Neural crest cell (in vitro differentiated cells): ENCODE measurements at places on chromosomes 12 and 14.

DNA sequence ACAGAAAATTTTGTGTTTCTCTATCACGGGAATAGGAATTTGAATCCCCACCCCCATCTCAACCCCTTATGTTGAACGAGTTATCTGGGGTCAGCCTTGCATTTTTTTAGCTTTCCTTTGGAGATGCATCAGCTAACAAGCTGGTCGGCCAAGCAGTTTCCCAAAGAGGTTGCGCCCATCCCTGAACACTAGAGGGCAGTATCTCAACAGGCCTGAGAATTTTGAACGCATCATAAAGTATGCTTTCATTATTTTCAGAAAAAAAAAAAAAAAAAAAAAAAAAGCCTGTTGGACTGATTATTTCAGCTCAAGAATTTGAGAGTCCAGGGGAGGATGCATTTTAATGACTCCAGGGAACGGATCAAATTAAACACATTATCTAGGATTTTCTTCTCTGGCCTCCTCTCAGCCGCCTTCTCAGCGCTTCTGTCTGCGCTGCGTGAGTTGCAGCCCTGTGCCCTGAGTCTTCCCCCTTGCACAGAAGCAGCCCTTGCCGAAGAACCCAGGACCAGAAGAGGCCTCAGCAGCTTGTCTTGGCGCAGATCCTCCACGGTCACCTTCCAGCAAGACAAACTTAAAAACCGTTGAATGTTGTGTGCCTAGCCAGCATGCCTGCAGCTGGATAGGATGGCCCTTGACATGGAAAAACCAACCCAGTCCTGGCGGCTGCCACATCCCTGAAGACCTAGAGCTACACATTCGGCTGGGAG, 76.6 kb upstream of the GZMB start:
- DNase-seq, result peak; percentile 51

GRCh38 chr12:34400411-34400881, 378.1 kb downstream of the ALG10 start:
- DNase-seq, result no peak

DNA sequence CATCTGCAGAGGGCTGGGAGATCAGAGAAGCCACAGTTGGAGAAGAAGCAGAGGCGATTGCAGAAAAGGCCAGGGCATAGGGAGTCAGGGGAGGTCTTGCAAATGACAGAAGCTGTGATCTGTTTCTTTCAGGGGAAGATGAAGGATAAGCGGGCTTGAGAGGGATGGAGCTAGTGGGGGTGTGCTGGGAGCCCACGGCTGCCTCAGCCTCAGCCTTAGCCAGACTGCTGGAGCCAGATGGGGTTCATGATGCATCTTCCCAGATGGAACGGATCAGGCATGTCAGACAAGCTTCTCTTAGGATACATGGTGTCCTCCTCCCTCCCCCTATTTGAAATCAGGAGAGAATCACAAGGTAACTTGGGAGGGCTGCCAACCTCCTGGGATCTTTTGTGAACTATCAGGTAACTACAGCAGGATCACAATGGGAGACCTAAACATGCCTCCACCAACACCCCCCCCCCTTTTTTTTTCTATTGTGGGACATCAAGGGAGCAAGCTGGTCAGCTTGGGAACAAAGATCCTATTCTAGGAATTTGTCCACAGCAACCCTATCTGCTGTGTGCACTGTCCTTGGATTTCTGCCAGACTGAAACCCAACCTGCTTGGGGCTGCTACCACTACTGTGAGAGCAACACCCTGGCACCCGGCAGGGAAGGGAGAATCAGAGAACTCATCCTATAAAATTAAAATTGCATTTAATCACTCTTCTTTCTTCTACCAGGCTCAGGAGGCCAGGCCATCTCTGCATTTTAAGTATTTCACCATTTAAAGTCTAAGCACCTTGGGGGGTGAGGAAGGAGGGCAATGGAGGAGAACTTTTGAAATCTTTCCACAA, 10.7 kb upstream of the ATP2A2 start:
- DNase-seq, result no peak

DNA sequence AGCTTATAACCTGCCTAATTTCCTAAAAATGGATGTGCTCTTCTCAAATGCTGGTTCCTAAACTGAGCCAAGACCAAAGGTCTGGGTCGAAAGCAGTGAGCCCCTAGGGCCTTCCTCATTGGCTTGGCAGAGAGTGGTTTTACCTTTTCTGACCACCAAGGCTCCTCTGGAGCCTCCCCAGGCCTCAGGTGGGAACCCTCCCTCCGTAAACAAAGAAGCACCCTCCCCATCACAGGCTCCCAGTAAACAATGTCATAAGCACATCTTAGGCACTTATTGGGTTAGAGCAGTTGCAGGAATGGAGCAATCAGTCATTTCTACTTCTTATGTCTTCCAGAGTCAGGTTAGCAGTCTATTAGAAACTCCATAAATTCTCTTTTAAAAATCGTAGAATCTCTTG, 6.0 kb downstream of the CHPT1 start:
- DNase-seq, result no peak
